ENCODE measurements at places on chromosomes 12 and 14.
A peak's percentile ranks its signal among the peaks of the same experiment; 100 is the strongest.

DNA sequence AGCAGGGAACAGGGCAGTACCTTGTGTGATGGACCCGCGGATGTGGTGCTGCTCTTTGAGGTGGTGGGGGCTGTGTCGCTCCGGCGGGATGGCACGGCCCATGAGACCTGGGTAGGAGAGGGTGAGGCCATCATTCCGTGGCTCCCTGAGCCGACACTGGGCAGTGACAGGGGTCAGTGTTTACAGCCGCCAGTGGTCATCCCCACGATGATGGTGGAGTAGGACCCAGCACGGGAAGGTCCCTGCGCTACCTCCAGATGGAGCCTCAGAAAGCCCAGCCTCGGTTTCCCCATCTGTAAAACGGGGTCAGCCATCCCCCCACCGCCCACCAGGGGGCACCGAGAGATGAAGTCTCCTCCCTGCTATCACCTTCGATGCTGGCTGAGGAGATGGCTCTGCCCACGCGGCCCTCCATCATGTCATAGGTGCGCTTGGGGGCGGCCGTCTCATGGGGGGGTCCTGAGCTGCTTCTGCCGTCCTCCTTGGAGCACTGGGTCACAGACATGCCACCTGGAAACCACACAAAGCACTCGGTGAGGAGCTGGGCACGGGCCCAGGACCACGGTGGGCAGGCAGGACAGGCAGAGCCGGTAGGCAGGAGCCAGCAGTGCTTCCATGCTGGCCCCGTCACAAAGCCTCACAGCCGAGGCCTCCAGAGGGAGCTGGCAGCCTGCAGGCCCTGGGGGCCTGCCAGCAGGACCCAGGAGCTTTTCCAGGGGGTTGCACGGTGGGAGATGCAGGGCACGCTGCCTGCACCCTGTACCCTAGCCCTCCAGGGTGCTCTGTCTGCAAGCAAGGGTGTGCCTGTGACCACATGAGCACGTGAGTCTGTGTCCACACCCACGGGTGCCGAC lies 53.1 kb downstream of the RFLNA start:
- ATAC-seq, result peak; percentile 12

GRCh38 chr12:131128556-131128955 lies 174.8 kb downstream of the ADGRD1 start:
- no peak for ATAC-seq

DNA sequence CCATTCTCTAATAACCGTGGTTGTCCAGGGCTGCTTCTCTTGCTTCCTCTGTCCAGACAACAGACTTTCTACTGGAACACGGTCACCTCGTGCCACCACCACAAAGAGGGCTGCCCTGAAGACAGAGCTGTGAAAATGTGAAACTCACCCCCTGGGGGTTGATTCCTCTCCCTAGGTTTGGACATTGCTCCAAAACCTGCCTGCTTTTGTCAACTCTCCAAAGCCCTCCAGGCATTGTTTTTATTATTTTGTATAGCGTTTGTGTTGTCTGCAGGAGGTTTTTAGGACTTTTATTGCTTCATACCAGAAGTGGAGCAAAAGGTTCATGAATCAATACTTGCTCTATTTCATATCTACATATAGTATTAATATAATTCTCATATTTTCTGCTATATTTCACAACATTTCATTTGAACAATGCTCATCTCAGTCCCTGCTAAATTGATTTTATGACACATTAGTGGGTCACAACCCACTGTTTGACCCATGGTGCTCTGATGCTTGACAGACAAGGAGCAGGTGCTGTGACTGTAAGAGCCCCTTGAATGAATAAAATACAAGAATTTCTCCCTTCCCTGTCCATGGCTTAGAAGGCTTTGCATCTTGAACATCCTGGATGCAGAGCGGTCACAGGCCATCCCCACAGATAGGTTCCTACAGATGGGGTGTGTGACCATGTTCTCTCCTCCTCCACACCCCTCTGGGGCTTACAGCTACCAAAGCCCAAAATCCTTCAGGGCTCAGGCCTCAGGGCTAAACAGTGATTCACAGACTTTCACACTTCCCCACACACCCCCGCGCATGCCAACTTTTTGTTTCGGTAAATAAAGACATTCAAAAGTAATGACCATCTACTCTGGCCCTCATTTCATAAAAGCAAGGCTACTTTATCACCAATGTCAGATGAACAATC lies 20.6 kb upstream of the EML1 start:
- no peak for ATAC-seq

DNA sequence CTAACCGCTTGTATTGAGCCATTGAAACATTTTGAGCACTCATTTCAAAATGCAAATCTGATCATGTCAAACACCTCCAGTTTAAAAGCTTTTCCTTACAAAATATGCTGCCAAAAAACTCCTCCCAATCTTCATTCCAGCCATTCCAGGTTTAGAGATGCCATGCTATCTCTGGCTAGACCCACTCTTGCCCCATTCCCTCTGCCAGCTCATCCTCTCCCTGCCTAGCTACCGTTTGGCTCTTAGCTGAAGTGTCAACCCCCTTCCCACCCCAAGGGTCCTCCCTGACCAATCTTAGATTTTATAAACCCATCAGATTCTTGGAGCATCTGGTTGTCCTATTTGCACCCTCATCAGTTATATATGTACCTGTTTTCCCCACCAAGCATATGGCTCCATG lies 75.0 kb downstream of the SCAF11 start:
- no peak for ATAC-seq

DNA sequence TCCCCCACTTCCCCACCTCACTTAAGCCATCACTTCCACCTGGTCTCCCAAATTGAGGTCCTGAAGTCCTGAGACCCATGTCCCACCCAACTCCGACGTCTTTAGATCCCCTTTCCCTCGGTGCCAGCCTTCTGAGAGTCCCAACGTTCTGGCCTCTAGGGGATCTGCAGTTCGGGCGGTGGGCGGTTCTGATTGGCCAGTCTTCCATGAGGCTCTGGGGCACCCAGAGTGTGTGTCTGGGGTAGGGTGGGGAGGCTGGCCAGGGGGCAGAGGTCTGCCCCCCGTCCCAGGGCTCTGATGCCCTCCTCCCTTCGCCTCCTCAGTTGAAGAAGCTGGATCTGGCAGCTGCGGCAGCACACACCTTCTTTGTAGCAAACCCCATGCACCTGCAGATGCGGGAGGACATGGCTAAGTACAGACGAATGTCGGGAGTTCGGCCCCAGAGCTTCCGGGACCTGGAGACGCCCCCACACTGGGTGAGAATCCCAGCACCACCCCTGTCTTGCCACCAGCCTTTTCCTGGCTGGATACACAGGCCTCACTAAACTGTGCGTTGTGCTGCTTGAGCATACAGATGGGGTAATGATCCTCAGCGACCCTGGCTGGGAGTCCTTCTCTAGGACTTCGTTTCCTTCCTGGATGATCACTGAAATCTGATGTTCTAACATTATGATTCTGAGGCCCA lies 1.5 kb downstream of the P3H3 start:
- peak; percentile 47 for ATAC-seq

DNA sequence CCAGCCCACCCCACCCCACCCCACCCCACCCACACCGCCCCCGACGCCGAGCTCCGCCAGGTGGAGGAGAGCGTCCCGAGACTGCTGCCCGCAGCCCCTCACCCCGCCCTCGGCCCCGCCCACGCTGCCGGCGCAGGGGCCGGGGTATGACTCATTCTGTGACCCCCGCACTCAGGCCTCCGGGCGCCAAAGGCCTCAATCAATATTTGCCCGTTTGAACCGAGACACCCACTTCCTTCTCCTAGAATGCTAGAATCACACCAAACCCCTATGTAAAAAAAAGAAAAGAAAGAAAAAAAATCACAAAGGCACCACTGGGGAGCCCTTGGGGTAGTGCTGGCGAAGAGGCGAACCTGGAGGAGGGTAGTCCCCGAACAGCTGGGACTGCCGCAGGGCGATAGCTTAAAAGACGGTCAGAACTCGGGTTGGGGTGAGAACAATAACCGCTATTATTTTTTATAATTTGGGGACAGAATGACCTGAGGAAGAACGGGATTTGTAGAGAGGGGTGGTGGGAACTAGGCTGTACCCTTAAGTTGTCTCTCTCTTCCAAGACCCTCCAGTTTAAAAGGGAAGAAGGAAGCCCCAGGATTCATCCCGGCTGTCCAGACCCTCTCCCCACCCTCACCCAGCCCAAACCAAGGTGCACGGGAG lies 894 bp downstream of the KRT8 start:
- ATAC-seq, result peak; percentile 23

DNA sequence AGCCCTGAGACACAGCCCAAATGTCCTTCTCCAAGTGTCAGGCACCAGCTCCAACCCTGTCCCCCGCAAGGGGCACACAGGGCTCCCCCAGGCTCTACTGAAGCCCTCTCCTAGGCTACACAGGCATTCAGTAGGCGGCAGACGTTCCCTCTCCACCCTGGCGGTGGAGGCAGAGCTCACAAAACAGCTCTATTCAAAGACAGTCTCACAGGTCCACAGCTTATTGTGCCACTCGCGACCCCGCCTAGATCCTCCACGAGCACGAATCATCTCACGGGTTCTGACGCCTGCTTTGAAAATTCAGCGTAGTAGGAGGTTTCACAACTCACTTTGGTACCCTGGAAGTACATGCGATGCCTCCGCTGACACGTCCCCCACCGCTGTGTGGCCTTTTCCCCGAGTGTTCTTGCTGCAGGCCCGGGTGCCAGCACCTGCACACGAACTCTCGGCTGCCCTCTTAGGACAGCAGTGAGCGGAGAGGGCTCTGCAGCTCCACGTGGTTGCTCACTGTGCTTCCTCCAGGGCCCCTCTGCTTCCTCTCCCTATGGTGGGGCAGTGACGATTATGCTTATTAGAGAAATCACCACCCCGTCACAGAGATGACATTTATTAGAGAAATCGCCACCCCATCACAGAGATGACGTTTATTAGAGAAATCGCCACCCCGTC lies 78.5 kb downstream of the ADGRD1 start:
- no peak for ATAC-seq

DNA sequence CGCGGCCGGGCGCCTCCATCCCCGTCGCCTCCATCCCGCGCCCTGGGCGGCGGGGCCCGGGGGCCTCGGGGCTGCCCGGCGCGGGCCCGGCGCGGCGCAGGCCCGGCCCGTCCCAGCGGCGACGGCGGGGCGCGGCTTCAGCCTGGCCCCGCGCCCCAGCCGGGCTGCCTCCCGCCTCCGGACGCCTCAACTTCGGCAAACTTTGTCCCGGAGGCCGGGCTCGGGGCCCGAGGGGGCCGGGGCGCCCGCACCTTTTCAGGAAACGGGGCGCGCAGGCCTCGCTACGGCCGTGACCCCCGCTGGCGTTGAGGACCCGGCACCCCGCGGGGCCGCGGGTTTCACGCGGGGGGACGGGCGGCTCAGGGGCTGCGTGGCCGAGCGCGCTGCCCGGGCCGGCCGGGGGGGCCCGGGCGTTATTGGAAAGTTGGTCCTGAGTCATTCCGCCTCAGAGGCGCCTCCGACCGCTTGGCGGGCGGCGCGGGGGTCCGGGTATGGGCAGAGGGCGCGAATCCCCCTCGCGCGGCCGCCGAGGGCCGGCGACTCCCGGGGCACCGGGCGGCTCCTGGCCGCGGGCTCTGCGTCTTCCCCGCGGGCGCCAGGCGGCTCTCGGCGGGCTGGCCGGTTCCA lies 575 bp downstream of the TRAF3 start:
- ATAC-seq, result peak; percentile 13

DNA sequence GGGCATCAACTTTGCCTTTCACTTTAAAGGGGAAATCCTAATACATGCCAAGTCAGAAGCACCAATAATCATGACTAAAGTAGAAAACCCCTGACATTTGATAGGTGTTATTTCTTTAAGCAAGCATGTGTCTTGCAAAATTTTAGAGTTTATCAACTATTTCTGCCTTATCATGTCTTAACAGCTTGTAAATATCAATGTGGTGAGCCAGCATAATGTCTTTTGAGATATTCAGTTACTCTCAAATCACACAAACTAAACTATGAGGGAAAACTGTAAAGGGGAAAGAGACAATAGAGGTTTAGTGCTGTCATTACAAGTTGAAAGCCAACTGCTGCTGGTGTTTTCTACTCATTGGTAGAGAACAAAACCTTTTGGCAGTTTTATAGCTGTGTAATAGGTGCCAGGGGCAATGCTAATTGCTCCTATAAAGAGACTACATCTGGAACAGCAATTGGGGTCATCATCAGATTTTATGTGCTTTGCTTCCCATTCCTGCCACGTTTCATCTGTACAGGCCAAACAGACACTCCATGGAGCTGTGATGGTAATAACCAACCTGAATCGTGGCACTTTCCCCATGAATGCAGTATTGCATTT lies 1027.4 kb downstream of the FSCB start:
- no peak for ATAC-seq

GRCh38 chr12:14272956-14273912 lies 92.2 kb upstream of the ATF7IP start:
- 0 out of 3 replicates have a peak, but pooled peaks have one; percentile 44 for ATAC-seq

- ATAC-seq, result no peak
These were observed 32.2 kb downstream of the RAN start for GRCh38 chr12:130904064-130904463.

GRCh38 chr12:46470036-46470627 lies 97.6 kb upstream of the SLC38A2 start:
- no peak for ATAC-seq

DNA sequence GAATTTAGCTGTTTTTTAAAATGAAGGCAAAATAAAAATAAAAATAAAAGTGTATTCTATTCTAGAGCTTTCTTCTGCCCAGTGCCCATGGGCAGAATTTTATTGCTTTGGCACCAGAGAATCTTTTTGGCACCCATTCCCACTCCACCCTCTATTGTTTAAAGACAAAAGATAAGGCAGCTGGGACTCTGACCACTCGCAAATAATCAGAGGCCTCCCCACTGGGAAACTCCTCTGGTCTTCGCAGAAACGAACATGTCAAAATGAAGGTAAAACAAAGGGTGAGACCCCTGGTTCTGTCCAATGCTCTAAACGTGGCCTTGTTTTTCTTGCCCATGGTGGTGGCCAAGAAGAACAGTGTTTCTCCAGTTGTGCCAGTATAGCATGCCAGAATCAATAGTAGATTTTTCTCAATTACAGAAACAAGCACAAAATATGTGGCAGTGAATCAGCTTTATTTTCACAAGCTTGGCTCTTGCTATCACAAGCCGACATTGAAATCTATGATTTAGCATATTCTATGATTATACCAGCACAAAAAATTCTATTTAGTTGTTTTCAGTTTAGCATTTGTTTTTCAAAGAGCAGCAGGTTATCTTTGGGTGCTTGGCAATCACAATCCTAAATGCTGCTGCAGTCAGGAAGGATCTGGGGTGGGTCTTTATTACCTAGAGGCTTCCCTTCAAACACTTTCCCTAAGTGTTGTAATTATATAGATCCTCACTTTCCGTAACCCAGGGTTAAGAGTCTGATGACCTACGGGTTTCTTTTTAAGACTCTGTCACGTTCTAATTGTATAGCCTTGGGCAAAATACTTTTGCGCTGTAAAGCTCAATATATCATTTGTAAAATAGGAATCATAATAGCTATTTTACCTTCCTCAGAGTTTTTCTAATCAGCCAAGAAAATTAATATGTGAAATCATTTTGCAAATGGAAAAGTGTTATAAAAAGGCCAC lies 50.5 kb downstream of the KITLG start:
- no peak for ATAC-seq

GRCh38 chr12:17062267-17063036 lies 456.5 kb upstream of the LMO3 start:
- no peak for ATAC-seq

- no peak for ATAC-seq
These were observed 89.7 kb downstream of the PIWIL1 start for GRCh38 chr12:130427381-130427887.
